Esophagus squamous epithelium (tissue), 5 donors: ENCODE measurements at places on chromosomes 2 and 18.

DNA sequence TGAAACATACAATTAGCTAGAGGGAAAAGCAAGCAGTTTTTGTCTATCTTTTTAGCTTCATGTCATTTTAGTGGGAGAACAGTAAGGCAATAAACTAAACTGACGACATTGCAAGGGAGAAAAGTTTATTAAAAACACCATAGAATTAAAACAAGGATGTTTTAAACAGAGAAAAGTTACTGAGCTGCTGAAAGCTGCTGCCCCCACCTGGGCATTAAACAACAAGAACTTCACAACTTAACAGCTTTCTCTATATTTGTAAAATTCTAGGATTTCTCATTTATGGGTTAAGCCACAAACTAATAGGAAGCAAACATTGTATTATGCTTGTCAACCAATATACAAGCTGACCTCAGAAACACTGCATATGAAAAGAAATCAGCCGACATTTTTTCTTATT, 289.2 kb downstream of the ERBB4 start:
- no peak for DNase-seq

DNA sequence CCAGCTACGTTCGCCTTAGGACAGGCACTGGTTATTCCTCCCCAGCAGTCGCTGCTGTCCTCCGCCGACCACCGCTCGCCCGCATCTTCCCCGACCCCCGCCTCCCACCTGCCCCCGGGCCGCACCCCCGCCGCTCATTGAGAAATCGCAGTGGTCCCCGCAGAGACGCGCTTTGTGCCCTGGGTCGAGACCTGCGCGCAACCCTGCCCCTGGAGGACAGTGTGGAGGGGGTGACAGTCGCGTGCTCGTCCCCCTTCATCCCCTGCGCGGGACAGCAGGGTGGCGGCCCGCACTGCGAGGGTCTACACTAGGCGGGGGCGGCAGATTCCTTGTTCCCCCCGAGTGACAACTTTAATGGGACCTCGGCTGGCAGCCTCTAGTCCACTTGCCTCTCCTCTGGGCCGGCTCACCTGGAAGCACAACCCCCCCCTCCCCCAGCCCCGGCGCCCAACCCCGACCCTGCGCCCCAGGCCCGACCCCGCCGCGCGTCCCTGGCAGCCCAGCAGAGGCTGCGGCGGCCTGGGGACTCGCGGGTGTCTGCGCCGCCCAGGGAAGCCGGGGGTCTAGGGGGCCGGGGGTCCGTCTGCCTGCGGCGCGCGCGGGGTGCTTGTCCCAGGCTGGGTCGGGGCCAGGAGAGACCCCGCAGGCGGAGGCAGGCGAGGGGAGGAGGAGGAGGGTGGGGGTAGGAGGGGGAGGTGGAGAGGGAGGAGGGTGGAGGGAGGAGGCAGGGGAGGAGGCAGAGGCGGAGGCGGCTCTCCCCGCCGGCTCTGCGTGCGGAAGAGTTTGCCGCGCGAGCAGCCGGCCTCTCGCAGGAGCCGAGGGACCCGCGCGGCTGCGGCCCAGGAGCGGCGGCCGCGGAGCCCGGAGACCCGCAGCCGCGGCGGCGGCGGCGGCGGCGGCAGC, at the start of gene NPAS2:
NPAS2 (plus strand) TSS at position 770 of the 903 bp plus-strand sequence. CDS start 84,616 bp downstream, outside the sequence.
- no peak for DNase-seq

DNA sequence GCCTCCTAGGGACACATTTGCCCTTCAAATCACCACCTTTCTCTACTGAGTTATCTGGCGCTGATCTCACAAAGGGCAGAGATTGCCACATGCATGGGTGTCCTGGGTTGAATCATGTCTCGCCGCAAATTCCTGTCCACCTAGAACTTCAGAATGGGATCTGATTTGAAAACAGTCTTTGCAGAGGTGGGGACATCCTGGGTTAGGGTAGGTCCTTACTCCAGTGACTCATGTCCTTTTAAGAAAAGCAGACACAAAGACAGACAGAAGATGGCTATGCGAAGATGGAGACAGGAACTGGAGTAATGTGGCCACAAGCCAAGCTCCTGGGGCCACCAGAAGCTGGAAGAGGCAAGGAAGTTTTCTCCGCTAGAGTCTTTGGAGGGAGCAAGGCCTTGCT, 197.4 kb upstream of the SMIM21 start:
- DNase-seq, result no peak

GRCh38 chr2:96090196-96090926, 26.0 kb downstream of the ADRA2B start:
- no peak for DNase-seq

DNA sequence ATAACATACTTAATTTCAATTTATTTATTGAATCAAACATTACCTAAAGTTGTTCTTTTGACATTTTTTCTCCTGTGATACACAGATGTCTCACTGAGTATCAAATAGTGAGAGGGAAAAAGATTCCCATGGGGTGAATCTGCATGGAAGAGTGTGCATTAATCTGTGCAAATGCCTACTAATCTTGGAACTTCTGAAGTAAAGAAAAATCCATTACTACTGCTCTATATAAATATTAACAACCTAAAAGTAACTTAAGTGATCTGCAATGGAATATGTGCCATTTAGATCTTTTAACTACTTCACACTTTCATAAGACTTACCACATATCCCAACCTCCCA, 125.5 kb downstream of the PLCL1 start:
- DNase-seq, result no peak

DNA sequence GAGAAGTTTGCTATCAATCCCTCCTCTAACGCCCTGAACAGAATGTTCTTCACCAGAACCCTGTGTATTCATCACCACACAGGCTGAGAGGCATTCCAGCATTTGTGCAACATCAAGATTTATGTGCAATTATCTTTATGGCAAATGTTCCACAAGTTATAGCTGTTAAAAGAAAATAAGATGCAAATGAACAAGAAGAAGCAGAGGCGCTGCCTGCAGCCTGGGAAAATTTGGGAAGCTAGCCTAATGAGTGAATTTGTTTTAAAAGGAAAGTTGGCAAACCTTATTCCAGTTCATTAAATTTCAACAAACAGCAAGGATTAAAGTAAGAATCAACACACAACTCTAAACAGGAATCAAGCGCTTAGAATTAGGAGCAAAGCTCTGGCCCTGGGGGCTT, 5.3 kb downstream of the TPO start:
- DNase-seq, result no peak

- DNase-seq, result no peak
These were observed 64.0 kb downstream of the RTN4 start for GRCh38 chr2:54986264-54986663.

DNA sequence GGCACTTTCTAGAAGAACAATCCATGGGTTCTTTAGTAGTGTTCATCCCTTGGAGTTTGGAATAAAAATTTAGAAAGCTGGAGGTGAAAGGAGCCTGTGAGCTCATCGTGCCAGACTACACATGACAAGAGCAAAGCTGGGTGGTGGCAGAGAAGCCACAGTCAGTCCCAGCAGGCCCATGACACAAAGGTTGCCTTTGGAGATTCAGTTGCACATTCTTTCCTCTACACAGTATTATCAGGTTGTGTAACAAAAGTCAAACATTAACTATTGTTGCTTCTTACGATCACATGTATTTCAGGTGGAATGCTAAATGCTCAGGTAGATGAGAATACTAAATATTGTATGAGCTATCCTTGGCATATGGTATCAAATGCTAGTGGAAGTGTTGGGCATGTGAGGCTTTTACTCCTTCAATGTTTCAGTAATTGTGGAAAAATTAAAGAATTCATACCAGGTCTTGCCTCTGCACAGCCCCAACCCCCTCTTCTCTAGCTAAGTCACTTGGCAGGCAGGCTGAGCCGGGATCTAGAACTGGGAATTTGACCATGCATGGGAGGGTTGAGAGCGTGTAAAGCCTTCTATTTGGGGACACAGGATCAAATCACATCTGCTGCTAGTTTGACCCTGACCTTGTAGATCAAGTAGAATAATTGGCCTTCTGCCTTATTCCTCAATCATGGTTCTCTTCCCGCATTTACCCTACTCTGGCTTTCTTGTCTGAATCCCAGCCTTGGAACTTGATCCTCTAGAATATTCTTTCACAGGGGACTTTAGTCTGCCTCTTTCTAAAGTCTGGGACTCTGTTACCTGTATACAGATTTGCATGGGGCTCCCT, 230.9 kb downstream of the GCA start:
- no peak for DNase-seq

DNA sequence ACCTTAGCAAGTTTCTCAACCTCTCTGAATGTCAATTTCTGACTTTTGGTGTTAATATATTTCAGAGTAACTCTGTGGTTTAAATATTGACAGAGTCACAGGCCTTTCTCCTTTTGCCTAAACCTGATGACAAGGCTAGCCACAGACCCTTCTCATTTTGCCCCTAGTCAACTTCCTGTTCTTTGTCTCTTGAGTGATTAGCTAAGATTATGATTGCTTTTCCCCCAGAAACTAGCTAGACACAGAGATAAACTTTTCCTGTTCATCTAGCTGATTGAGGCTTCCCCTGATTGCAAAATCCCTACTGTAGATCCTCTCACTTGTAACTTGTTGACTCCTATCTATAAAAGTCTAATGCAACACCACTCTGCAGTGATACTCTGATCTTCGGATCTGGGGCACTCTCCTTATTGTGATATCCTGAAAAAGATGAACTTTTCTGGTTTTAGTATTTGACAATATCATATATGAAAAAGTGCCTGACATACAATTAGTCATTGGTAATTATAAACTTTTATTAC, 241.4 kb downstream of the ZNF385B start:
- no peak for DNase-seq

- no peak for DNase-seq
These were observed 59.5 kb downstream of the NFATC1 start for GRCh38 chr18:79455261-79455660.

GRCh38 chr2:241801611-241802420, 7.2 kb upstream of the NEU4 start:
- DNase-seq, result no peak
